NCI-H1694 treated with DMSO at 0.1 percent for 48 hours (cell line): ENCODE measurements at places on chromosomes 1 and 21.

DNA sequence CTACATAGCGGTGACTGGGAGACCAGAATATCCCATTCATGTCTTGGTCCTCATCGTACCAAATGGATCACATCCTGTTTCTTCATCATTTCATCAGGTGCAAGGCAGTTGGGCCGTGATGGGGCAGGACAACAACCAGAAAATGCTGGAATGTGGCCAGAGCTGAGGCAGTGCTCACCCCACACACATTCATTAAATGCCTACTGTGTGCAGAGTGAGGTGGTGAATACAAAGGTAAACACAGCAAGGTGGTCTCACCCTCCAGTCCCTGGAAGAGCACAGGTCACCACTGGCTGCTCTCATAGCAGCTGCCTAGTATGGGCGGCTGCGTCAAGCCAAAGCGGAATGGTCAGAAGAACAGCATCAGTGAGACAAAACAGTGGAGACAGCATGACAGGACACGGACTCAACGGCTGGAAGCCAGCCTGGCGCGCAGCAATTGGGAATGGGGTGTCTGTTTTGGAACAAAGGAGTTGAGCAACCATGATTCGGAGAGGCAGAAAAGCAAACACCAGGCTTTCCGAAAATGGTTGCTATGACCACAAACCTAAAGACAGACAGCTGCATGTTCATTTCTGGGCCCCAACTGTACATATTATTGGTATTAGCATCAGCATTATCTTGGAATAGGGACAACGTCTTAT lies 5.6 kb upstream of the ADAMTSL4 start:
- no peak for DNase-seq

GRCh38 chr1:116433275-116434257 lies 60.5 kb downstream of the ATP1A1 start:
- DNase-seq, result no peak

DNA sequence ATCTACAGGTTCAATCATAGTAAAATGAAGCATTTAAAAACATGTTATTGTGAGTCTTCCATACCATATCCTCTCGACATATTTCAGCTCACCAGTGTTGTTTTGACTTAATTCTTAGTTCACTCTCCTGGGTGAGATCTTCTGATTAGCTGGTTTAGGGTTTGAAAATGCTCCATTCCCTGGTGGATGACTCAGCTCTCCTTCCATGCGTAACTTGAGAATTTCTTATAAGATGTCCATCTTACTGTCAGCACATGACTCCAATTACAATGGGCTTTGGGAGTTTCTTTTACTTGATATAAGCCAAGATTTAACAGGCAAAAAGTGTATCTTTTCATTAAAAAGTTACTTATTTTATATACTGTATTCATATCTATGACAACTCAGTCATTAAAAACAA lies 476.5 kb downstream of the BRINP3 start:
- DNase-seq, result no peak

DNA sequence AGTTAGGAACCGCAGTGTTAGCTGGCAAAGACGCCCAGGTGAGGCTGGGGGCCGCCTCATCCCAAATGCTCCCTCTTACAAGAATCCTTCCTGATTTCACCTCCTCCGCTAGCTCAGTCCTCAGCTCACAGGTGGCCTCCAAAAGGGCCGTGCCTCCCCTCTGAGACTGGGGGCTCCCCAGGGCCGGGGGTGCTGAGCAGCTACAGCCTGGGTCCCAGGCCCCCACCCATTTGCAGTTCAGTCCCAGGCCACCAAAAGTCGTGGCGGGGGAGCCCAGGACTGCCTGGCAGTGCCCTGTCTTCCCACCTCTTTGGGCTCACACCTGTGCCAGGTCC lies 29.6 kb downstream of the RNU1-1 start:
- DNase-seq, result no peak

- DNase-seq, result no peak
Observed at GRCh38 chr1:168825820-168826219, 96.8 kb upstream of the DPT start.

GRCh38 chr1:119622311-119623192 lies 25.5 kb downstream of the ZNF697 start:
- DNase-seq, result no peak

DNA sequence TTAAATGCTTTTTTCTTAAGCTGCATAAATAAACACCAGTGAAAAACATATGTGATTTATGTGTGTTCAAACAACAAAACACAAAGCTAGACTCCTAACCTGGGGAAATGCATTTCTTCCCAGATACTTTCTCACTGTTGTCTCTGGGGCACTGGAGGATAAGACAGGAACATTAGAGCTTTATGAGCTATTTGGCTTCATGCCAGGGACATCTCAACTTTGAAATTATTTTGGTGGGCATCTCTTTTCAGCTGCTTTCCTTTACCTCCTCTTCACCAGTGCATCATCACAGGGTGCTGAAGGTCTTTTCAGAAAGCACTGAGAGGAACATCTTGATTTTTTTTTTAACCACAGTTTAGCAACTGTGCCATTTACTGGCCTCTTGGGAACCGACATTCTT lies 212.9 kb downstream of the DNM3 start:
- no peak for DNase-seq

DNA sequence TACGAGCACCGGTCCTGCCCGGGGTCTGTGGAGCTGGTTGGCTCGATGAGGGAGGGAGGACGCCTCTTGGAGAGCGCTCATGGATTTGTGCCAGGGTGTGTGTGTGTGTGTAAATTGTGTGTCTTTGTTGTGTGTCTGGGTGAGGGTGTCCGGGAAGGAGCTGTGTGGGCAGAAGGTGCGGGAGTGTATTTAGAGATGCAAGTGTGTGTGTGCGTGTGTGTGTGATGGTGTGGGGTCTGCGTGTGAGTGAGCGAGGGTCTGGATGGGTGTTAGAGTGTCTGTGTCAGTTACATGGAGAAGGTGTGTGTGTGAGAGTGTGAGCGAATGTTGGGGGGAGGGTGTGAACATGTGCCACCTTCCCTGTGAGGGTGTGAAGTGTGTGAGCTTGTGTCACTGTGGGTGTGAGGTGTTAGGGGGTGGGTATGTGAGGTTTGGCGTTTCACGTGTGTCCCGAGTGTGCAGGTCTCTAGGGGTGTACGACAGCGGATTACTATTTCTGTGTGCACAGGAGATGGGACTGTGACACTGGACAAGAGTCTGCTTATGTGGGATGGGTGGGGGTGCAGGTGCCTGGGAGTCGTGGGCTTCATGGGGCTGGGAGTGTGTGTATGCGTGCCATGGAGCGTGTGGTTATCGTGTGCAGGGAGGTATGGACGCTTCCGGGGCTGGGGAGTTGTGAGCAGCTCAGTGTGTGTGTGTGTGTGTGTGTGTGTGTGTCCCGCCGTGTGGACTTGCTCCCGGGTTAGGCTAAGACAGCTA lies 880 bp downstream of the IGSF21 start:
- peak; percentile 32 for DNase-seq

DNA sequence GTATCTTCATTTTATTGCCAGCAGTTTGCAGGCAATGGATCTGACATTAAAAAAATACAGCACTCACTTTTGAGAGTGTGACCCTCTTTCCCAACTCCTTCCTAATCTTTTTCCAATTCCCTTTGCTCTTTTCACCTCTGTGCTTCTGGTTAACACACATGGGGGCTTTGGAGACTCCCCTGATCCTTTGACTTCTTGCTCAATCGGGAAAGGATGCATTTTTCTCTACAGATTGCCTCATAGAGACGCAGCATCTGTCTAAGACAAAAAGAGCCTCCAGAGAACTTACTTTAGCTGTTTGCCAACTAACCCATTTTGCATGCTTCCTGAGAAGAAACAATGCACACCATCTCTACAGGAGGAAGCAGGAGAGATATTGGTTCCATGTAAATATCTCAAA lies 378.3 kb downstream of the PBX1 start:
- no peak for DNase-seq

DNA sequence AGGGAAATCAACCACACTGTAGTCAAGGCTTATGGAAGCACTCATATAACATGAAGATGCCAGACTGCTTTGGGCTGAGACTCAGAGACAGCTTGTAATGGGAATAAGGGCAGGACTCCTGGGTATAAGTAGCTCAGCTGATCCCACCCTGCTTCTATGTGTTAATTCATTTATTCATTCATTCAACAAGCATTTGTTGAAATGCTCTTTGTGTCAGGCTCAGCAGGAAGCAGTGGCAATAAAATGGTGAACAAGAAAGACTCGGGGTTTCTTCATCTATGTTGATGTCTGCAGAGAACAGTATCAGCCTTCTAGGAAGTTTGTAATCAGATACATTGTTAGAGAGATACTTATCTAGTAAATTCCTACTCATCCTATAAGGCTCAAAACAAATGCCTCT lies 145.5 kb upstream of the DMRTA2 start:
- no peak for DNase-seq

DNA sequence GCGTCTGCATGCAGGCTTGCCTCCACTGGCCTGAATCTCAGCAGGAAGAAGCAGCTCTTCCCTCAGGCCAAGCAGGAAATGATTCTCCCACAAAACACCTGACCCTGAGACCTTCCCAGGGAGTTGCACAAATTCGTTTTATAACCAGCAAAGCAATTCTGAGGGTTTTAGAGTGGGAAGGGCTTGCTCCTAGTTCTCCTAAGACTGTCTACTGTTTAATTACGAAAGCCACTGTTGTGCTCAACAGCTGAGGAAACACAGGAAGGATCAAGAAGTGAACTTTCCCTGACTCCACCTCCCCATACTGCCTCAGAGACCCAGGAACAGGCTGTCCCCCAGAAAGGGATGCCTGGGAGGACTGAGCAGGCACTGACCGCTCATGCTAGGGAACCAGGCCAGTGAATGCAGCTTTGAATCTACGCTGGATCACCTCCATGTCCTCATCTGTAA lies 37.0 kb upstream of the PUM1 start:
- no peak for DNase-seq

GRCh38 chr1:205677167-205677566 lies 3.1 kb downstream of the SLC45A3 start:
- DNase-seq, result no peak

DNA sequence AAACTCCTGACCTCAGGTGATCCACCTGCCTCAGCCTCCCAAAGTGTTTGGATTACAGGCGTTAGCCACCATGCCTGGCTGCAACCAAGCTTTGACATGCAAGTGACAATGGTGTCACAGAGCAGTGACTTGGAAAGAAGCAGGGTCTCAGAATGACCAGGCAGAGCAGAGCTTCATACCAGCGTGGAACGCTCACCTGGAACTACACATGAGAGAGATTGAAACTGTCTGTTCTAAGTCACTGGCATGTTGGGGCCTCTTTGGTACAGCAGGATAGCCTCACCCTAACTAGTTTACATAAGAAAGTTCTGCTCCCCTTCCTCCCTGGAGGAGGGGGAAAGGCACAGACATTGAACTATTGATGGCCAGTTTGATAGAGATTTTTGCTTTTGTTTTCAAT lies 47.5 kb upstream of the ITPKB start:
- no peak for DNase-seq

GRCh38 chr1:38235705-38236104 lies 189.1 kb upstream of the POU3F1 start:
- DNase-seq, result no peak

GRCh38 chr1:16371725-16372124 lies 4.7 kb downstream of the SZRD1 start:
- DNase-seq, result no peak

- DNase-seq, result peak; percentile 60
Observed at GRCh38 chr1:29453502-29454240, 217.3 kb downstream of the PTPRU start.
